ENCODE measurements at places on chromosomes 2 and 18. TPM values are rescaled to one million over a fixed set of nuclear protein-coding genes. Genes with fewer than 3 reads are reported as not detected.

KLF11 gene
- 5.8 TPM for total RNA-seq

GRCh38 chr18:8854962-8855361 lies 149.6 kb downstream of the MTCL1 start:
- DNase-seq = no peak

GRCh38 chr2:128769457-128770142 lies 450.9 kb upstream of the HS6ST1 start:
- DNase-seq = no peak

- DNase-seq = peak; percentile 84
Observed at GRCh38 chr2:20424300-20425290, 22.3 kb upstream of the RHOB start.

GRCh38 chr2:979069-979928 lies 28.6 kb downstream of the SNTG2 start:
- DNase-seq = no peak

GRCh38 chr2:16151651-16152050 lies 211.3 kb downstream of the MYCN start:
- DNase-seq = no peak
